ENCODE measurements at places on chromosomes 13 and 19. TPM values are rescaled to one million over a fixed set of nuclear protein-coding genes. Genes with fewer than 3 reads are reported as not detected.

Gene PLIN4
- total RNA-seq = not detected

Gene CEACAM3
- not detected for total RNA-seq

Gene LYL1
- total RNA-seq = 2.0 TPM

- peaks cover 13% of the 10 kb centered on the region for H3K27me3 ChIP-seq
- H3K4me1 ChIP-seq = peaks cover 29% of the 10 kb centered on the region
- peak overlapping the region; percentile 1 for H3K27ac ChIP-seq
- H3K4me3 ChIP-seq = no peak overlapping the region
- DNase-seq = no peak
Measured at GRCh38 chr19:13859361-13859880, 17.5 kb upstream of the NANOS3 start.

DNA sequence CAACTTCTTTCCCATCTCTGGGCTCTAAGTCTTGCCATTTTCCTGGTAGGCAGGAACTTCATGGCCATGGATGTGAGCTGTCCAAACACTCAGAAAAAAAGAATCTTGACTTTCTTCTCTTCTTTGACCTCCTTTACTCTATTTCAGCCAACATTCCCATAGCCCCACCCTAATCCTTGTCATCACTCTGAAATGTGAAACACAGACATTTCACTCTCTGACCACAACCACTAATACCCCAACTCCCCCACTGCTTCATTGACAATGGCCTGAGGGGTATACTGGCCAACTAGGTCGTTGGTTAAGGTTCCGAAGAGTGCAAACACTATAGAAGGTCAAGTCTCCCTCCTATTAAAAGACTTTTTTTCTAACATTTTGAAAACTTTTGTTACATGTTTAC is 4.7 kb upstream of the CYP2A13 start:
- DNase-seq = no peak
- peaks cover 32% of the 10 kb centered on the region for H3K27me3 ChIP-seq
- H3K27ac ChIP-seq = no peak overlapping the region

DNA sequence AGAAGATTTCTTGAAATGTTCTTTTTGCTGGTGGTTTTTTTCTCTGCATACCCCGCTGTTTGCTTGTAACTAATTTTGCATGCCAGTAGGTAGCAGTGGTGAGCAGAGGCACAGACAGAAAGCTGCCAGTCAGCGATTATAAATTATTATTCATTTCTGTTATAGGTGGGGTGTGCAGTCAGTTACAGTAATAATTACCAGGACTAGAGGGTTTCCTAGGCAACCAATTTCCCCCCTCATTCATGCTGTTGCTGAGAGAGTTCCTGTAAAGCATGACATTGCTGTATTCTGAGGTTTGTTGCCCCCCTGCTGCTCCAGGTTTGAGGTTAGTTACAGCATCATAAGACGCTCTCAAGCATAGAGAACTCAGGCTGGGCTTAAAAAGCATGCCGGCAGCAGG is 104.5 kb downstream of the URI1 start:
- H3K4me1 ChIP-seq = peaks cover 2% of the 10 kb centered on the region
- no peak overlapping the region for H3K4me3 ChIP-seq
- H3K27ac ChIP-seq = no peak overlapping the region

DNA sequence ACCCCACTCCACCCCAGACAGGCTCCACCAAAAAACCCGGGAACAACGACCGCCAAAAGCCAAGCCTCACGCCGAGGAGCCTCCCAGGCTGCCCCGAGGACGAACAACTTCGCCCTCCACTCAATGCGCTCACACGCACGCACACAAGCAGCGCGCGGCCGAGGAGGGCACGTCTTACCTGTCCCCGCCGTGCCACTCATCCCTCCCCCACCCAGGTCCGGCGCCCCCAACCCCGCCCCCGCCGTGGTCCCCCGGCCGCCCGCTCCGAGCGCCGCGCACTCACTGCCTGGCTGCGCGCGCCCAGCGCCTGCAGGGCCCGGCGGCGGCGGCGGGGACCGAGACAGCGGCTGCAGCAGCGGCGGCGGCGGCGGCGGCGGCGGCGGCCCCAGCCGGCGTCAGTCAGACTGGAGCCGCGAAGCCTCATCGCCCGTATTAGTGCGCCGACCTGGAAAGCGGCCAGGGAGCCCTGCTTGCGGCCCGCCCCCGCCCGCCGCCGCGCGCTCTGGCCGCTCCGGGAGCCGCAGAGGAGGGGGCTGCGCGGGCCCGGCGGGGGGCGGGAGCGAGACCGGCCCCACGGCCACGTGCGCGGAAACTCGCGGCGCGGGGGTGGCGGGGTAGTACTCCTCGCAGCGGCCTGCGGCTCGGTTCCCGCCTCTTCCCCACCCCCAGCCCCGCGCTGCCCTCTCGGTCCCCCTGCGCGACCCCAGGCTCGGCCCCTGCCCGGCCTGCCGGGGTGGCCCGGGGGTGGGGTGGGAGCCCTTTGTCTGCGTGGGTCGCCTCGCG is at the start of gene SMAD9:
Gene SMAD9 (minus strand): TSS at position 406 of the 783 bp plus-strand sequence. CDS start 40,549 bp downstream, outside the sequence.
- no peak within 1 kb of the TSS for H3K27ac ChIP-seq
- no peaks in the 10 kb centered on the region for H3K36me3 ChIP-seq
- peaks cover 8% of the 10 kb centered on the region for H3K4me1 ChIP-seq
- peak within 1 kb of the TSS; percentile 65 for H3K4me3 ChIP-seq

GRCh38 chr19:1395194-1396018 is 5.9 kb downstream of the GAMT start:
- peaks cover 13% of the 10 kb centered on the region for H3K36me3 ChIP-seq
- peaks cover 7% of the 10 kb centered on the region for H3K4me1 ChIP-seq
